ENCODE measurements at places on chromosomes 2 and 18.

DNA sequence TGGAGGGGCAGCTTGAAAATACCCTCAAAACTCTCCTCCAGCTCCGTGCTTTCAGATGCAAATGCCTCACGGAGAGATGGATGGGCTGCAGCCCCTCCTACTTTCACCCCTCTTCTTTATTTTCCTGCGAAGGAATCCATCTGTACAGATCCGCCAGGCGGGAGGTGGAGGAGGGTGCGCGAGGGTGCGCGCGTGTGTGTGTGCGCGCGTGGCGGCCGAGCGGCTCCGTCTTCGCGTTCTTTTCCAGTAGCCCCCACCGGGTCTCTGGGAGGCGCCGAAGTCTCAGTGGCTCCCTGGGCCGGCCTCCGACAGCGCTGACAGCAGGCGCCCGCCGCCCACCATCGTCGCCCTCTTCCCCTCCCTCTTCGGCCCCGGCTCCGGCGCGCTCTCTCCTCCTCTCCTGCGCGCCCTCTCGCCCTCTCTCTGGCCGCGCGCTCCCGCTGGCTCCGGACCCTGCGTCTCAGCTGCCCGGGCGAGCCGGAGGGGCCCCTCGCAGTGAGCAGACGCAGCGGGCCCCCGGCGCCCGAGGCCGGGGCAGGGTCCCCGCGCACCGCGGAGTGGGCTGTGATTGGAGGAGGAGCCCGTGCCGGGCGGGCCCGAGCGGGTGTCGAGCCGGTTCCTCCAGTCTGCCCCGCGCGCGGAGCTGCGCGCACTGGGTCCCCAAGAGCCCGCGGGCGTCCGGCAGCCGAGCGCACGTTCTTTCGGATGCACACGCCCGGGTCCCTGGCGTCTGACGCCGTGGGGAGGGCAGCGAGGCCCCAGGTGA lies at the start of gene CDH7:
Gene CDH7 (plus strand): TSS at position 624 of the 766 bp plus-strand sequence. CDS start 11,831 bp downstream, outside the sequence.
- no peak for DNase-seq

GRCh38 chr2:26330114-26330549 lies 15.8 kb upstream of the SELENOI start:
- peak; percentile 95 for DNase-seq

GRCh38 chr2:132477962-132478361 lies 61.4 kb downstream of the GPR39 start:
- no peak for DNase-seq

DNA sequence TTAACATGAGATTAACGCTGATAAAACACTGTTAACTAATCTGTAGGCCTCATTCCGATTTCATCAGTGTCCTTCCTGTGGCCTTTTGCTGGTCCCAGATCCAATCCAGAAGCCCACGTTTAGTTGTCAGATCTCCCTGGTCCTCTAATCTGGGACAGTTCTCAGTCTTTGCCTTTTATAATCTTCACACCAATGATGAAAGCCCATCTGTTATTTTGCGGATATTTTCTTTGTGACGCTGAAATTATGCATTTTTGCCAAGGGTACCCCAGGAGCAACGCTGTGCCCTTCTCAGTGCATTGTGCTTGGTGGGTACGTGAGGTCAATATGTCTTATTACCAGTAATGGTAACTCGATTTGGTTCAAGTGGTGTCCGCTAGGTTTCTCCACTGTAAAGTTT lies 51.1 kb downstream of the COPS8 start:
- DNase-seq: no peak

- no peak for DNase-seq
Observed at GRCh38 chr2:61125798-61126197, 36.2 kb upstream of the C2orf74 start.

DNA sequence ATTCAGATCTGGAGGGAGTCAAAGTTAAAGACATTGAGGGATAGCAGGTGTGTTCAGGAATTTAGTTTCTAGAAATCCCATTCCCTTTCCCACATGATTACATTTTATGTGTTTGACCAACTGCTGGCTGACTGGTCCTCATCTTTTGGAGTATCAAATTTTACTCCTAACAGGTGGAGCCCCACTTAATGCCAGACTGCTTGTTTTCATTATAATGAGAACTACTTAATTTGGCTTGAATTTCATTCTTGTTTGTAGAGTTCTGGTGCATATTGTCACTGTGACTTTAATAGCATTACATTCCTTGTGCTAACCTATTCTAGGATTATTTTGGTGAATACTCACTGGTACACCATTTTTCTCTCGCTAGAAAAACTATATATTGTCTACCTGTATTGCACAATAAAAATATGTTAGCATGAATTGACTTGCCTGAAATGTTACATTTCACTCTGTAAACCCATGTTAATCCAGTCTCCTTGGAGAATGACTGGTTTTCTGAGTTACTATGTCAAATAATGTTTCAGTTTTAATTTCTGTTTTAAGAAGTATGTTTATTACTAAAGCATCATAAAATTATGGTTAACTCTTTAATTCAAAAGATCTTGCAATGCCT lies 98.2 kb downstream of the TANC1 start:
- DNase-seq: no peak

DNA sequence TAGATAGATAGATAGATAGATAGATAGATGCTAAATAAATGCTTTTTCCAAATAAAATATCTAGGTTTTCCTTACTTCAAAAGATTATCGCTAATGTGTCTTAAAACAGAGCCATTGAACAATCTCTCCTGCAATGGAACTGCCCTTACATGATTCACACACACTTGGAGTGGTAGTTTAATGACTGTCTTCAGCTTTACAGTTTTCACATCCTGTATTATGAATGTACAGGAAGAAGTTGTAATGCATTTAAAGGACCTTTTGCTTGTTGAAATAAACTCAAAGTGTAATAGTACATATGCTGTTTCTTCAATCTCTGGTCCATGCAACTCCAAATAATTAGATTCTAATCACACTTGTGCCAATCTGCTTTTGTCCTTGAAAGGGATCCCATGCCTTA lies 797.6 kb upstream of the CDH2 start:
- no peak for DNase-seq

DNA sequence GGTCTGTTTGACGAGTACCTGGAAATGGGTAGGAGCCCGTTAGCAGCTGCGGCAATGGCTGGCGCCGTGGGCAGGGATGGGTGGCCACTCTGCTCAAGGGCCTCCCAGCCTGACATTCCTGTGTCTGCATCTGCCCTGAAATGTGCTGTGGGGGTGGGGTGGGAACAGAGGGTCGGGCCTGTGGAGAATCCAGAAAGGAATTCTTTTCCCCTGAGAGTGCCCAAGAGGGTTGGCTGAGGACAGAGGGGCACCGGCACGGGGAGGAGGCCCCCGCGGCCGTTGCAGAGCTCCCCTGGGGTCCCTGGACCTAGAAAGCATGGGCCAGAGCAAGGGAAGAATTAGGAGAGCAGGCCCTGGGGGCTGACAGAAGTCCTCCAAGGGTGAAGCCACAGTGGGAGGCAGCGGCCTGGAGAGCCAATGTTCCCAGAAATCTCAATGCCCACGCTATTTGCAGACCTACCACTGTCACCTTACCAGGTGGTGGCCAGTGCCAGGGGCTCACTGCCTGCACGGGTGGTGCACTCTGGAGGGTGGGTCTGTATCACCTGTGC lies 27.8 kb downstream of the ANO7 start:
- no peak for DNase-seq

- no peak for DNase-seq
Observed at GRCh38 chr2:42933824-42934254, 141.5 kb upstream of the HAAO start.

DNA sequence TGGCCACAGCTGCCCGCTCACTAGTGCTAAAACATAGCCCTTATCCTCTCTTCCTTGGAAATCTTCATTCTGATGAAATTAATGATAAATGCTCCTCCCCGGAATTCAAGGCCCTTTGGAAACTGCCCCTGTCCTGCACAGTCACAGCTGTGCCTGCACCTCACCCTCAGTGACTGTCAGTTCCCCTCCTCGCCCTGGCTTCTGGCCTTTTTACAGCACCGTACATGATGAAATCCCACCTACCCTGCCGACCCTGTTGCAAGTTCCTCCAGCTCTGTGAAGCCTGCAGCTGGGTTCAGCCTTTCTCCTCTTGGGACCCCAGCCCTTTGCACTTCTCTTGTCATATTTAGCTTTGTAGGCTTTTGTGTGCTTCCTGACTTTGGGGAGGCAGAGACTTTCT lies 48.4 kb downstream of the DCDC2C start:
- DNase-seq: no peak

GRCh38 chr2:239462191-239462515 lies 61.3 kb upstream of the HDAC4 start:
- DNase-seq: no peak

DNA sequence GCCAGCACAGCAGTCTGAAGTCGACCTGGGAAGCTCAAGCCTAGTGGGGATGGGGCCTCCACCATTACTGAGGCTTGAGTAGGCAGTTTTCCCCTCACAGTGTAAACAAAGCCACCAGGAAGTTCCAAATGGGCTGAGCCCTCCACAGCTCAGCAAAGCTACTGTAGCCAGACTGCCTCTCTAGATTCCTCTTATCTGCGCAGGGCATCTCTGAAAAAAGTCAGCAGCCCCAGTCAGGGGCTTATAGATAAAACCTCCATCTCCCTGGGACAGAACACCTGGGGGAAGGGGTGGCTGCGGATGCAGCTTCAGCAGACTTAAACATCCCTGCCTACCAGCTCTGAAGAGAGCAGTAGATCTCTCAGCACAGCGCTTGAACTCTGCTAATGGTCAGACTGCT lies 218.4 kb upstream of the VRK2 start:
- DNase-seq: no peak

DNA sequence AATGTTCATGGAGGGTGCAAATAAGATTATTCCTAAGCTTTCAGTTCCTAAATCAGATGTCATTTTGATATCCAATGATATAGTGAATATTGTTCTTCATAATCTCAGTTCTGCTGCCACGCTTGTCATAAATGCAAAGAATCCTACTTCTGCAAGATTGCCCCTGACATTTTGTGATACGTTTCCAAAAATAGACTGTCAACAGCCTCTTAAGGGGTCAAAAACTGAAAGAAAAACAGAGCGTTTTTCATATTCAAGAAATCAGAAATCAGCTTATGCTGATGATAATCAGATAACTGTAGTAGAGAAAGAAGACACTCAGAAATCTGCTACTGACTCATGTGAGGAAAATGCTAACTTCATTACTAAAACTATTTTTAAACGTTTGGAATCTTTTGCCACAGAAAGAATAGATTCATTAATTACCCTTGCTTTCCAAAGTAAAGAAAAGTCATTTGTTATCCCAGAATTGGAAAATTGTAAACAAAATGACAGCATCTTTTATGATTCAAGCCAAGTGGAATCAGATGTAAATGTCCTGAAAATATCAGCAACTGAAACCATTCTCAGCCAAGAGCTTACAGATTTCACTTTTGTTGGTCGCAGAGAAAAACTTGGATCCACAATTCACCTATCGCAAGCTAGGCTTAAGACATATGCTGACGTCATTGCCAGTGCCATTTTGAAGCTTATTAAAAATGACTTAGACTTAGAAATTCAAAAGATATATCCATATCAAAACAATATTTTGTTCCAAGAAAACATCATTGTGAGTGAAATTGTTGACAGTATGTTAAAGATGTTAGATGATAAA lies 55.1 kb downstream of the FSIP2 start:
- DNase-seq: no peak

DNA sequence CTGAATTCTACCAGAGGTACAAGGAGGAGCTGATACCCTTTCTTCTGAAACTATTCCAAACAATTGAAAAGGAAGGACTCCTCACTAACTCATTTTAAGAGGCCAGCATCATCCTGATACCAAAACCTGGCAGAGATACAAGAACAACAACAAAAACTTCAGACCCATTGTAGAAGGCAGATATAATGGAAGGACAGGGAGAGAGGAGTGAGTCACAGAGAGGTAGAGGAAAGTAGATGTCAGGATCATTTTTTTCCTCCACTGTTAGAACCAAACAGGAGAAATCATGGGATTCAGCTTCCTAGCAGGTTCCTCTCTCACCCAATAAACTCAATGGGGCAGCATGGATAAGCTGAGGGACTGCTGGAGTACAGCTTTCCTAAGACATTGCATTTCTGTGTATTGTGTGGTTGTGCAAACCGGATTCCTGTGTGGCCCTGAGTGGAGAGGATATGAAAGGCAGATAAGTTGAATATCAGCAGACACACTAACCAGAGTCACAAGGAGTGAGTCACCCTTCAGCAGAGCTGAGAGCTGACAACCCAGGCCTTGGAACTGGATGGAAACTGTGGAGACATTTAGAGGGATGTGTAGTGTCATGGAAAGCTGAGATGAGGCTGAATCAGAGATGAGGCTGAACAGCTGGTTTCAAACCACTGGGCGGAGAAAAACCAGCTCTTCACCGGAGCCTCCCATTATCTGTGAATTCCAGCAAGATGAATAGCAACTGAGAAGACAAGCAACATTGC lies 60.9 kb upstream of the MMADHC start:
- no peak for DNase-seq

- peak; percentile 78 for DNase-seq
Observed at GRCh38 chr2:27890924-27891672, 569 bp downstream of the BABAM2 start.

DNA sequence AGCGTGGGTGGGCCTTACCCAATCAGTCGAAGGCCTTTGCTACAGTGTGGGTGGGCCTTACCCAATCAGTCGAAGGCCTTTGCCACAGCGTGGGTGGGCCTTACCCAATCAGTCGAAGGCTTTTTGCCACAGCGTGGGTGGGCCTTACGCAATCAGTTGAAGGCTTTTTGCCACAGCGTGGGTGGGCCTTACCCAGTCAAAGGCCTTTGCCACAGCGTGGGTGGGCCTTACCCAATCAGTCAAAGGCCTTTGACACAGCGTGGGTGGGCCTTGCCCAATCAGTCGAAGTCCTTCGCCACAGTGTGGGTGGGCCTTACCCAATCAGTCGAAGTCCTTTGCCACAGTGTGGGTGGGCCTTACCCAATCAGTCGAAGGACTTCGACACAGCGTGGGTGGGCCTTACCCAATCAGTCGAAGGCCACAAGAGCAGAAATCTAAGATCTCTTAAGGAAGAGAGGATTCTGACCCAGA lies 16.3 kb upstream of the GAL3ST2 start:
- DNase-seq: no peak

DNA sequence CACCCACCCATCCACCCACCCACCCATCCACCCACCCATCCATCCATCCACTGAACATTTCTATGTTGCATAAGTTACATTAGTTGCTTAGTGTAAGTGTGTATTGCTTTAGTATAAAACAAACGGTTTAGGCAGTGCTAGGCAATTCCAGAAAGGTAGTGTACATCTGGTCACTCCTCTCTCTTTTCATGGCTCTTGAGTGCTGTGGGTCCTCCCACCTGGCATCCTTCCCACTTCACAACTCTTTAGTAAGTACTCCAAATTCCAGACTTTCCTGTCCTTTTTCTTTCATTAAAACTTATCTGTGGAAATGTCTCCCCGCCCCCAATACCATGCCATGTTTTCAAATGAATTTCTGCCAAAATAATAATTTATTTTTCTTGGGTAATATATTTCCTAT lies 122.5 kb downstream of the PLEKHM3 start:
- no peak for DNase-seq

All from KBM-7 (cell line).